ENCODE measurements at places on chromosomes 11 and 22.

GRCh38 chr11:11669233-11669846 is 47.5 kb upstream of the GALNT18 start:
- no peak for DNase-seq

GRCh38 chr22:22936180-22936914 is 48.7 kb downstream of the IGLL5 start:
- DNase-seq: no peak

DNA sequence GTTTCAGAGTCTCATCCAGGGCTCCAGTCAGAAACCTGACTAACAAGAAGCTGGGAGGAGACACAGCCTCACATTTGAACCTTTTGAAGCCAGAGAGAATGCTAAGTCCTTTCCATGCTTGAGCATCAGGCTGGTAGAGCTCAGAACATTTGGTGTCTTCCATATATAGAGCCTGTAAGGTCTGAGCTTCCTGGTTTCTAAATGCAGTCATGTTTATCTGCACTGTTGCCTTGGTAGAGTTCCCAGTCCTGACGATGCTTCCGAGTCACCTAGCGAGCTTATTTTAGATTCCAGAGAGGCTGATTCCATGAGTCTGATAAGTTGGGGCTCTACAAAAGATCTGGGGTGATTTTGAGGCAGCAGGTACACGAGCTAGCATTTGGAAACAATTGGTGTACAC is 68.4 kb upstream of the SORL1 start:
- DNase-seq: no peak

GRCh38 chr11:72908032-72908676 is 93.9 kb downstream of the ATG16L2 start:
- DNase-seq: no peak

- no peak for DNase-seq
Measured at GRCh38 chr22:32499666-32500065, 25.1 kb downstream of the FBXO7 start.

DNA sequence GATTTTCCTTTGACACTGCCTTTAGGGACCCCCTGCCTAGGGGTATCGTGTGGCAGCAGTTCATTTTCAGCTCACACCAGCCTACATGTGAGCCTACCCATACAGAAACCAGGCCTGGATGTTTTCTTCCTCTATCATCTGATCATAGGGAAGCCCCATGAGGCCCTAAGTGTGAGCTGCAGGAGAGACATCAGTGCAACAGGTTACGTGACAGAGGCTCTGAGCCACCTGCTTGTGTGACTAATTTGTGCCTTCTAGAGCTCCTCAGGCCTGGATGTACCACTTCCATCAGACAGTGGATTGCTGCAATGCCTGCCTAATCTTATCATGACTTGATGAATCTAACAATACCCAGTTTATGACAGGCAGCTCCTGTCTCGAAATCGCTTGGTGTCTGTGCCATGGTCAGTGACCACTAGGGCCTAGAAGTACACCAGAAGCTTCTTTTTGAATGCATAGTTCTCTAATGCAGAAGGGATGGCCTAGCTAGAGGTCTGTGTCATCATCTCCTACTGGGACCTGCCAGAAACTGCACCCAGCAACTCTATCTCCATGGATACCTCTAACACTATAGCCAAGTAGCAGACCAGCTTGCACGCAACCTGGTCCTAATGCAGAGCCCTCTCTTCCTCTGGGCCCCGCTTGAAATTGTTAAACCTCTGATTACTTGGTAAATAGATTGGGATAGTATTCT is 109.7 kb upstream of the CLPB start:
- no peak for DNase-seq

DNA sequence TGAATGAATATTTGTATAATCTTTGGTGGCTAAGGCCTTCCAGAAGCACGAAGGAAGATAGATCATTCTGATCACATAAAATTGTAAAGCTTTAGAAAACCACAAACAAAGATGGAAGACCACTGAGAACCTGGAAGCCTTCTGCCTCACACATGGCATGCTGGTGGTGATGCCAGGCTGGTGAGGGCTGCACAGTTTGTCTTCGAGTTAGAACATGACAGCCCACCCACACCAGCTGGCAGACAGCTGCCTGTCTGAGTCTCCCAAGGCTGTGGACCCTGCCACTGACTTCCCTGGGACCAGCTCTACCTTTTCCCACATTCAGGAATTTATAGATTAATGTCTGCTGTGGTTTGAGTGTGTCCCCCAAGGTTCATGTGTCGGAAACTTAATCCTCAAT is 48.8 kb upstream of the B3GAT1 start:
- DNase-seq: no peak

- no peak for DNase-seq
Measured at GRCh38 chr11:46858920-46859546, 13.0 kb upstream of the CKAP5 start.
